ENCODE measurements at places on chromosomes 13 and 19.

DNA sequence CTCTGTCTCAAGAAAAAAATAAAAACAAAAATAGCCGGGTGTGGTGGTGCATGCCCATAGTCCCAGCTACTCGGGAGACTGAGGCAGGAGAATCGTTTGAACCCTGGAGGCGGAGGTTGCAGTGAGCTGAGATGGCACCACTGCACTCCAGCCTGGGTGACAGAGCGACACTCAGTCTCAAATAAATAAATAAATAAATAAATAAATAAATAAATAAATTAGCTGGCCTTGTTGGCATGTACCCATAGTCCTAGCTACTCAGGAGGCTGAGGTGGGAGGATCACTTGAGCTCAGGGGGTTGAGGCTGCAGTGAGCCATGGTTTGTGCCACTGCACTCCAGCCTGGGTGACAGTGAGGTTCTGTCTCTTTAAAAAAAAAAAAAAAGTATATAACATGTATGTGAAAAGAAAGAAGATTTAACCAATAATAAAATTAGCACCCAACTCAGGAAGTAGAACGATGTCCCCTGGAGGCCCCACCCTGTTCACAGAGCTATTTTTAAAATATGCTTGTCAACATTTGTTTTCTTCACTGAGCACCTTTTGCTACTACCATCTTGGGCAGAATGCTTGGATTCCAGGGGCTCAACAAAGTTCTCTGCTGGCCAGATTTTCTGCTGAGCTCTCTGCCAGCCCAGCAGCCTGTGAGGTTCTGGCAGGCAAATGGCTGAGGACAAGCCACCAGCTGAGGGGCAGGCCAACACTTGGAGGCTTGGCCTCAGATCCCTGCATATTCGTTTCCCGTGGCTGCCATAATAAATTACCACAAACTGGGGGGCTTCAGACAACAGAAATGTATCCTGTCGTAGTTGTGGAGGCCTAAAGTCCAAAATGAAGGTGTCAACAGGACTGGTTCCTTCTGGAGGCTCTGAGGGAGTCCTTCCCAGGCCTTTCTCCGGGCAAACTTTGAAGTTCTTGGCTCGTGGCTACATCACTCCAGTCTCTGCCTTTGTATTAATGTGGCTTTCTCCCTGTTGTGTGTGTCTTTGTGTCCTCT, 5.2 kb downstream of the SLC25A42 start:
- DNase-seq, result peak; percentile 33

DNA sequence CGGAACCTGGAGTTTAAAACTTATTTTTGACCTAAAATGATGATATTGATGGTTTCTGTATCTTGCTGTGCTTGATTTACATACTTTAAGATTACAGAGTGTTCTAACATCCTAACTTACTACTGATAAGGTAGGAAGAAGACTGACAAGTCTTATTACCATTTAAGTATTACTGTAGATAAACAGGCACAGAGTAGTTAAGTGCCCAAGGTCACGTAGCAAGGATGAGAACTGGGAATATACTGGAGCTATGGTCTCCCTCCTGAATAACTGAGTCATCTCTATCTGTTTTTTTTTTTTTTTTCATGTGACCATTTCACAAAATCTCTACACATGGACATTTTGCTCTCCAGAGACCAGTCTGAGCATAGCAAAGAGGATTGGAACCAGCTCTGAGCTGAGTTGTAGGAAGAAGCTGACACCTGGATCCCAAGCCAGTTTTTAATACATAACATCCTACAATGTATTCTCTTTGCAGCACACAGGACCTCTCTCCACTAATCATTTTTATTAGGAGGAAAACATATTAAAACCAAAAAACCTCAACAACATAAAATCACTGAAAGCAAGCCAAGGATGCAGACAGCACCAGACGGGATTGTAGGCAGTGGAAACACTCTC, 173.5 kb downstream of the DNAJC15 start:
- DNase-seq, result no peak

DNA sequence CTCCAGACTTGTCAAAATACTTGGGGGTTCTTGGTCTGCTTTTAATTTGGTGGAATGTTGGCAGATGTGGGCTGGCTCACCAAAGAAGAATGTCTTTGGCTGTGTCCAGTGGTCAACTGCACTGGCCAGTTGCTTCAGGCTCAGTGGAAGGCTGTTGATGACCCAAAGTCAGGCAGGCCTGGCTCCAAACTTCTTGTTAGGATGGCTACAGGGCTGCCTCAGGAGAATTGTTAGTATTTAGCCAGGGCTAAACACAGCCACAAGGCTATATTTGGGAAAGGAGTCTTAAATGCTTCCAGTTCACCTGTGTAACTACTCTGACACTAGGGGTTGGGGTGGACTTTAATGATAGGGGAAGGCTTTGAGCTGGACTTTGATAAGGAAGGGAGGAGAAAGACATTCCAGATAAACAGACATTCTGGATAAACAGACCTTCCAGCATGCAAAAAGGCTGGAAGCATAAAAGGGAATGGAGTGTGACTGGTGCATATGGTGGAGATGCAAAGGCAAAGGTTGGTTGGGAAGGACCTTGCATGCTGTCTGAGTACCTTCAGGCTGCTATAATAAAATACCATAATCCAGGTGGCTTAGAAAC, 116.8 kb downstream of the FOXO1 start:
- DNase-seq, result no peak

- peak; percentile 61 for DNase-seq
These were observed 82.5 kb downstream of the AKAP11 start for GRCh38 chr13:42354241-42355091.

GRCh38 chr13:101916108-101916774, 463.8 kb downstream of the ITGBL1 start:
- DNase-seq, result no peak

- DNase-seq, result no peak
These were observed 8.8 kb downstream of the EDNRB start for GRCh38 chr13:77909827-77910226.

GRCh38 chr13:101846249-101846648, 393.8 kb downstream of the ITGBL1 start:
- no peak for DNase-seq
